ENCODE measurements at places on chromosomes 13 and 19. TPM values are rescaled to one million over a fixed set of nuclear protein-coding genes. Genes with fewer than 3 reads are reported as not detected.

GRCh38 chr19:5200844-5201243 is 139.8 kb downstream of the PTPRS start:
- H3K36me3 ChIP-seq, result peaks cover 19% of the 10 kb centered on the region
- no peak for DNase-seq
- H3K27ac ChIP-seq, result no peak overlapping the region
- H3K4me1 ChIP-seq, result no peaks in the 10 kb centered on the region
- no peaks in the 10 kb centered on the region for H3K27me3 ChIP-seq

IGLON5 gene
- 18.0 TPM for total RNA-seq

DNA sequence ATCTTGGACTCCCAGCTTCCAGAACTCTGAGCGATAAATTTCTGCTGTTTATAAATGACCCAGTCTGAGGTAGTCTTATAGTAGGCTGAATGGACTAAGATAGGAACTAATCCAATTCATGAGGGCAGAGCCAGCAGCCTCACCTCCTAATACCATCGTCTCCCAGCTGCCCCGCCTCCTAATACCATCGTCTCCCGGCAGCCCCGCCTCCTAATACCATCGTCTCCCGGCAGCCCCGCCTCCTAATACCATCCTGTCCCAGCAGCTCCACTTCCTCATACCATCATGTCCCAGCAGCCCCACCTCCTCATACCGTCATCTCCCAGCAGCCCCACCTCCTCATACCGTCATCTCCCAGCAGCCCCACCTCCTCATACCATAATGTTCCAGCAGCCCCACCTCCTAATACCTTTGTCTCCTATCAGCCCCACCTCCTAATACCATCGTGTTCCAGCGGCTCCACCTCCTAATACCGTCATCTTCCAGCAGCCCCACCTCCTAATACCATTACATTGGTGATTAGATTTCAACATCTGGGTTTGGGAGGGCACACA is 2.4 kb upstream of the ARGLU1 start:
- peak overlapping the region; percentile 80 for H3K4me3 ChIP-seq
- no peak for DNase-seq
- H3K36me3 ChIP-seq, result peaks cover 5% of the 10 kb centered on the region
- H3K27me3 ChIP-seq, result no peaks in the 10 kb centered on the region
- H3K4me1 ChIP-seq, result peaks cover 18% of the 10 kb centered on the region
- H3K27ac ChIP-seq, result peak overlapping the region; percentile 95

THSD8 gene
- 19.4 TPM for total RNA-seq

DNA sequence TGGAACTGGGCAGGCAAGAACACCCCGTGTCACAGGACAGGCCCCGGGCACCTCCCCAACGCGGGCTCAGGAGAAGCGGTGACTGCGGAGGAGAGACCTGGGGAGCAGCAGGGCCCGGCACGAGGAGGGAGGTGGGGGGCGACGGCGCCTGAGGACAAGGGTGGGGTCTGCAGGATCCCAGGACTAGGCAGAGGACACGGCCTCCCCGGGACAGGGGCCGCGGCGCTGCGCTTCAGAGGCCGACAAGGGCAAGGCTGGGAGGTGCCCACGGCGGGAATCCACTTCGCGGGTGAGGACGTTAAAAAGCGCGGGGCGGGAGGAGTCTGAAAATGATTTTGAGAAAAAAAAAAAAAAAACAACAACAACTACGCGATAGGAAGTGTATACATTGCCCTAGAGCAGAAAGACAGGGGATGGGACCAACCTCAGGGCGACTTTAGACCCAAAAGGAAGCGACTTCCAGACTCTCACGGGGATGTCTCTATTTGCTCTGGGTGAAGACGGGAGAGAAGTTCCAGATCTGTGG is 44.9 kb downstream of the ZNF611 start:
- peaks cover 17% of the 10 kb centered on the region for H3K36me3 ChIP-seq
- H3K27ac ChIP-seq, result peak overlapping the region; percentile 97
- peaks cover 30% of the 10 kb centered on the region for H3K4me1 ChIP-seq
- DNase-seq, result peak; percentile 79
- H3K4me3 ChIP-seq, result peak overlapping the region; percentile 98

DNA sequence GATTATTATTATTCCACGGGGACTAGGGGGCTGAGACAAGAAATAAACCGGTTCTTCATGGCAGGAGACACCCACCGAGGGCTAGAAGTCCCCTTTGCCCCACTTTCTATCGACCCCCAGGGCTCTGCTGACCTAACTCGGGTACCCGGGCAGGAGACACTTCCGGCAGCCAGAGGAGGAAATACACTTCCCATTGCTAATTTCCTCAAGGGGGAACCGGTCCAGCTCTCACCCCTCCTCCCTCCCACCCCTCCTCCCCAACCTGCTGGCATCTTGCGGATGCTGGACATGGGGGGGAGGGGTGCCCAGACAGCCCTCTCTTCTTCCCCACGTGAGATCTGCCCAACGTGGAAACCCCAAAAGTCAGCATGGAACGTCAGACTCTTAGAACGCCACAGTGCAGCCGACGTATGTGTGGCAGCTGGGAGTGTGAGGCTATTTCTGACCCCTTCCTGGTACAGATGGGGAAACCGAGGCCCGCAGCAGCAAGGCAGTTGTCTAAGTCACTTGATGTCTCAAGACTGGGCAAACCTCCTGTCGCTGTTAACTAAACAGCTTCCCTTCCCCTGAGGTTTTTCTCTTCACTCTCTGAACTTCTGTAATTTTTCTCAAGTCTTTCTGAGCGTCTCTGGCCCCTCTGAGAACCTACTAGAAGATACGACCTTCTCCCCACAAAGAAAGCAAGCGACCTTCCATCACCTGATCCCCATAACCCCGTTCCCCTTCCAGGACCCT is 3.6 kb downstream of the GPR4 start:
- peaks cover 29% of the 10 kb centered on the region for H3K4me1 ChIP-seq
- no peak for DNase-seq
- H3K27ac ChIP-seq, result no peak overlapping the region

HRC gene
- 3.2 TPM for total RNA-seq

GRCh38 chr19:42762789-42763188 is 2.7 kb downstream of the PSG8 start:
- no peak overlapping the region for H3K4me3 ChIP-seq
- no peaks in the 10 kb centered on the region for H3K4me1 ChIP-seq
- no peaks in the 10 kb centered on the region for H3K27me3 ChIP-seq

GRCh38 chr19:6064336-6065073 is 45.8 kb downstream of the RFX2 start:
- peak overlapping the region; percentile 29 for H3K4me3 ChIP-seq
- peak overlapping the region; percentile 84 for H3K27ac ChIP-seq
- H3K36me3 ChIP-seq, result peaks cover 5% of the 10 kb centered on the region
- peaks cover 42% of the 10 kb centered on the region for H3K4me1 ChIP-seq
- DNase-seq, result no peak
- peaks cover 8% of the 10 kb centered on the region for H3K27me3 ChIP-seq

DNA sequence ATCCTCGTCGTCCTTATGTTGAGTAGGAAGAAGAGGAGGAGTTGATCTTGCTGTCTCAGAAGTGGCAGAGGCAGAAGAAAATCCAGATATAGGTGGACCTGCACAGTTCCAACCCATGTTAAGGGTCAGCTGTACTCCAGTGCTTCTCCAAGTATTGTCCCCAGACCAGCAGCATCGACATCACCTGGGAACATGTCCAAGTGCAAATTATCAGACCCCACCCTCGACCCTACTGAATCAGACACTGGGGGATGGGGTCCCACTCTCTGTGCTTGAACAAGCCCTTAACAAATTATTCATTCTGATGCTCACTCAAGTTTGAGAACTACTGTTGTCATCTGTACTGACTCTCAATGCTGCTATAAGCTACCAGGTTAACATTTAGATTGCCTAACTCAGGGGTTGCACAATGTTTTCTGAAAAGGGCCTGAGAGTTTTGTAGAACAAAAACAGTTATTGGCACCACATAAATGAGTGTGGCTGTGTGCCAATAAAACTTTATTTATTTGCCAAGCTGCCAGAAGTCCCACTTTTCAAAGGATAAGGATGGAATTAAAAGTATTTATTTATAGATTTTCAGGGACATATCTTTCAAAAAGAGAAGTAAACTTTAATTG is 226.7 kb upstream of the IPO5 start:
- H3K27ac ChIP-seq, result no peak overlapping the region
- H3K4me3 ChIP-seq, result no peak overlapping the region
- H3K27me3 ChIP-seq, result no peaks in the 10 kb centered on the region
- H3K4me1 ChIP-seq, result no peaks in the 10 kb centered on the region

DNA sequence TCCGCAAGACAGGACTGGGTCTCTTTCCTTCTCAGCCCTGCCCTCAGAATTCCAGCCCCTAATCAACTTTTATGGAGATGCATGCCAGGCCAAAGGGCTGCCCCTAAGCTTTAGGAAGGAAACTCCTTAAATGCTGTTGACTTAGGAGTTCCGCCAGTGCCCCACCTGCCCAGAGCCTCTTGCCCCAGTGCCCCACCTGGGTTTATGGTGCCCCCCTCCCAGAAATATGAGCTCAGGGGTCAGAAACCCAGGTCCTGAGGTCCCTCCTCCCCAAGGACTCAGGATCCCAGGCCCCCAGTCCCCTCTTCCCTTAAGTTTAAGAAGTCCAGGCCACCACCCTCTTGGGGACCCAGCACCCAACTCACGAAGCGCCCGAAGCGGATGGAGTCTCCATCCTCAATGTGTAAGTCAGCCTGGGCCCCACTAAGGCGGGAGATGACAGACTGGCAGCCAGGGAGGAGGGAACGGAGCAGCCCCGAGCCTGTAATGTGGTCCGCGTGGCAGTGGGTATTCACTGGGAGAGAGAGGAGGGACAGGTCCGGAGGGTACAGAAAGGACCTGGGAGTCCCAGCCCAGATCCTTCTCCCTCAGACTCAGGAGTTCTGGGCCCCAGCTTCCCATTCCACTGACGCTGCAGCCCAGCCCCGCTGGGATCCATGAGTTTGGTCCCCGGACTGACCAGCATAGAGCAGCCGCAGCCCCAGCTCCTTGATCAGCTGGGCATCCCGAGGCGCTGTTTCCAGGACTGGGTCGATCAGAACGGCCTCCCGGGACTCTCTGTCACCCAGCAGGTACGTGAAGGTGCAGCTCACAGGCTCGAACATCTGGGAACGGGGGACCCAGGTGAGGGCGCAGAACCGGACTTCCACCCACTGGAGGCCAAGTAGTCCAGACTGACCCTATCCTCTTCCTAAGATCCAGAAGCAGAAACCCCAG is 897 bp downstream of the ETHE1 start:
- peaks cover 5% of the 10 kb centered on the region for H3K4me1 ChIP-seq
- peak overlapping the region; percentile 90 for H3K27ac ChIP-seq
- peak overlapping the region; percentile 89 for H3K4me3 ChIP-seq

LYPD4 gene
- not detected for total RNA-seq

PCP2 gene
- total RNA-seq, result 1.0 TPM

DNA sequence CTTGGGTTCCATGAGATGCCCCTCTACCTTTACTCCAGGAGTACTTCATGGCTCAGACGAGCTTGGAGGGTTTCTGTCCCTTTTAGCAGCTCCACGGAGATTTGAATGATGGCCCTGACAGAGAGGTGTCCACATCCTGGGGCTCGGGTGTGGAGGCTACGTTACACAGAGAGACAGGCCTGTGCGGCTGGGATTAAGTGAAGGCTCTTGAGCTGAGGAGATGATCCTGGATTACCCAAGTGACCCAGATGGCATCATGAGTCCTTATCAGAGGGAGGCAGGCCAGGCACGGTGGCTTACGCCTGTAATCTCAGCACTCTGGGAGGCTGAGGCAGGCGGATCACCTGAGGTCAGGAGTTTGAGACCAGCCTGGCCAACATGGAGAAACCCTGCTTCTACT is 12.4 kb downstream of the DPP9 start:
- DNase-seq, result no peak
- no peak overlapping the region for H3K4me3 ChIP-seq
- no peak overlapping the region for H3K27ac ChIP-seq
- no peaks in the 10 kb centered on the region for H3K4me1 ChIP-seq
- peaks cover 12% of the 10 kb centered on the region for H3K36me3 ChIP-seq

DNA sequence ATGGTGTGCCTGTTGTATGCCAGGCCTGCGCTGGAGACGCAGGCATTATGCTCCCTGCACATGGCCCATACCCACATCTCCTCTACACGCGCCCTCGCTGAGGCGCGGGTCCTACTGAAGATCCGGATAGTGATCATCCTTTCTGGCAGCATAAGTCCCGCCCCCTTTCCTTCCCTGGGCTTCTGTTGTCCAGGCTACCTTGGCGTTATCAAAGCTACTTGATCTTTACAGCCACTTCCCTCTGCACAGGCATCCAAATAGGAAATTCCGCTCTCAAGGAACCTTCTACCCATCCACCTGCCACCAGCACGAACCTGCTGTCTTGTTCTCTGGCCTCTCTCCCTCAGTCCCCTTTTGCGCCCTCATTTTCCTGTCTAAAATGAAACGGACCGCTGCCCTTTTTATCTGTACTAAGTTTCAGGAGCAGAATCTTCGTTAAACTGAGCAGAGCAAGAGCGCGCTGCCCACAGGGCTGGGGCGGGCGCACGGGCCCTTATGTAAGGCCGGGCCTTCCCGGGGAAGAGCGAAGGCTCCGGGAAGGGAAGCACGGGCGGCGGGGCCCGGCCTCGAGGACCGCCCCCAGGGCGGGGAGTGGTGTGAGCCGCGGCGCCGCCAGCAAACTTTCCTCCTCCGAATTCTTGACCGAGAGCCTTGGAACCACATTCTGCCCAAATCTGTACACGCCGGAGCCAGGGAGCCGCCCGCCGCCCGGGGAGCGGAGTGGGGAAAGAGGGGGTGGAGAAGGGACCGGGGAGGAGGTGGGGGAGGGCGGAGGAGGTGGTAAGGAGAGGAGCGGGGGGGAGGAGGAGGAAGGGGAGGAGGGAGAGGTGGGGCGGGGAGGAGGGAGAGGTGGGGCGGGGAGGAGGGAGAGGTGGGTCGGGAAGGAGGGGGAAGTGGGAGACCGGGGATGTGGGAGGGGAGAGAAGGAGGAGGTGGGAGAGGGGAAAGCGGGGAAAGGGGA is 920 bp upstream of the UBE2L5 start:
- no peak for DNase-seq
- no peaks in the 10 kb centered on the region for H3K36me3 ChIP-seq
- peaks cover 22% of the 10 kb centered on the region for H3K4me1 ChIP-seq
- H3K27ac ChIP-seq, result peak overlapping the region; percentile 86

DNA sequence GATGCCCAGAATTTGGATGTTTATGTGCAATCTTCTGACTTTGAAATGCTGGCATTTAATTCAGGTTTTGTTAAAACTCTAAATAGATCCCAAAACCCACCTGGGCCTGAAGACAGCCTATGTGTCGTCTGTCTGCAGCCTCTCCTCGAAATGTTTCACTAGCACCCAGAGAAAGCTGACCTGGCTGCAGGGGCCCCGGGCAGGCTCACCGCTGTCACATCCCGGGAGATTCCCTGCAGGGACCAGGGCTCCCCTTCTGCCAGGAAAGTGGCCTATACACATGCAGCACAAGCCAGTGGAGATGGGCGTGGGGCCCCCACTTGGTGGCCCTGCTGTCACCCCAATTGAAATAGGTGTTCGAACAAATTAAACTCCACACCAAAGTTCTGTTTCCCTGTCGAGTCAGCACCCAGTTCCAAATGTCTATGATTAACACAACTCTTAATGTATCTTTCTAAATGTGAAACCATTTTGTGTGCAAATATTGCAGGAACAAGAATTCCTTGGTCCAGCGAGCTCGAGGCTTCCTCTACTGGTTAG is 145.8 kb upstream of the ZNF507 start:
- no peaks in the 10 kb centered on the region for H3K4me1 ChIP-seq
- no peak overlapping the region for H3K27ac ChIP-seq
- H3K4me3 ChIP-seq, result no peak overlapping the region
- H3K27me3 ChIP-seq, result peaks cover 3% of the 10 kb centered on the region
